ENCODE measurements at places on chromosomes 6 and 20.

DNA sequence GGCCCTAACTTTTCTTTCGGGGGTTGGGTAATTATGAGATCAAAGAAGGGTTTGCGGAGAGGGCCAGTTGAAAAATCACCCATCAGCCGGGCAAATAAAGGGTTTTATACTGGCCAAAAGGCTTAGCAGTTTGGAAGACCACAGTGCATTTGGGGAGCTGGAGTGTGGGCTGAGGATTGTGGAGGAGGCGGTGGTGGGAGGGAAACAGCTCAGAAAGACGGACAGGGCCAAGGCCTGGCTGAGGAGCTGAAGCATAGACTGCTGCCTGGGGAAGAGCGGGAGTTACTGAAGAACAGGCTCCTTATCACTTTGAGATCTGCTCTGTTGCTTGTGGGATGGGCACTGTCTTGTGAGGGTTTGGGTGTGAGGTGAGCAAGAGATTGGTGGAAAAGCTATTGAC is 144.2 kb downstream of the CARMIL1 start:
- DNase-seq = no peak

- DNase-seq = no peak
Measured at GRCh38 chr6:72522735-72523141, 99.1 kb upstream of the KCNQ5 start.

GRCh38 chr6:86686496-86686895 is 250.8 kb upstream of the HTR1E start:
- no peak for DNase-seq

DNA sequence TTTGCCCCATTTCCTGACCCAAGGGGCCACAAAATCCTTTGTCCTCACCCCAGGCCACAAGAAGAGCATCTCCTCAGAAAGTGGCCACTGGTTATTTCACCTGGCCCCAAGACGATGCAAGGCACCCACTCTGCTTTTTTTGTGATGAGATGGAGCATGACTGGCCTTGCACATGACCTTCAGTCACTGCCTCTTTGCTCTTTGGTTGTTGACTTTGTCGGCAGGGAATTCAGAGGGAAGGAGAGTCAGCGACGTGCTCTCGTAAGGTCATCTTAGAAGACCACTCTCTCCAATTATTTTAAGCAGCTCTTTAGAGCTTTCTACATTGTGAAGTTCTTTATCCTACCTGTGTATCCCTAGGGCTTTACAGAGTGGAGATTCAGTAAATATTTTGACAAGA is 306.7 kb downstream of the PLCB1 start:
- no peak for DNase-seq

DNA sequence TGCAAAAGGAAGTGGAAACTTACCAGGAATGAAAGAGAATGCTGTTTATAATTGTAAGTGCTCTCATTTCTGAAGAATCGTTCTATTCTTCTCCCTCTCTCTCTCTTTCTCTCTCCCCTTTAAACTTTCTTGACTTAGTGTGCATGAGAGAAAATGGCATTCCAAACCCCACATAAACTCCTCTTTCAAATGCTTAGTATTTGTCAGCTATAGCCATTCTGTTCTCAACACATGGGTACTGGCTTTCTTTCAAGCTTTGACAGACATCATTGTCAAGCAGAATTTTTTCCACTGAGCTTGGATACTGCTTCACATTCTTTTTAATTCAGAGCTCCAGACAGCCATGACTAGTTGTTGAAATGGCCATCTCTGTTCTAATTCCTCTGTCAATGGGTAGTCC is 51.1 kb upstream of the PREP start:
- no peak for DNase-seq

DNA sequence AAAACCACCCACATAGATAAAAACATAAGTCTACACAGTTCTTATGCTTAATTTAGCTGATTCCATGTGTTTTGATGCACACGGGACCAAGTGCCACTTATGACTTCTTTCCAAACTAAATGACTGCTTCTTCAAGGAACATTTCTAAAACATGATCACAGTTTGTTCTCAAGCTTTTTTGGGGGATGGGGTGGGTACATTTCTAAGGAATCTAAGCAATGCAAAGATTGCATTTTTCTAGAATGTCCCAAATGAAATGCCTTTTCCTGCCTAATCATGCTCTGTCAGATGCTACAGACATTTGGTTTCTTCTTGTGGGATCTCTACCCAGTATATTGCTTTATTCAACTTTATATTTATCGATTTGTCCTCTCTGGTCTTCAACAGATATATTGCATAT is 496.8 kb upstream of the JAG1 start:
- no peak for DNase-seq

GRCh38 chr6:73879501-73880293 is 183.7 kb downstream of the CD109 start:
- DNase-seq = no peak

- DNase-seq = no peak
Measured at GRCh38 chr20:39311851-39312506, 349.8 kb downstream of the DHX35 start.

GRCh38 chr20:59782986-59783640 is 150.3 kb downstream of the SYCP2 start:
- DNase-seq = peak; percentile 29

DNA sequence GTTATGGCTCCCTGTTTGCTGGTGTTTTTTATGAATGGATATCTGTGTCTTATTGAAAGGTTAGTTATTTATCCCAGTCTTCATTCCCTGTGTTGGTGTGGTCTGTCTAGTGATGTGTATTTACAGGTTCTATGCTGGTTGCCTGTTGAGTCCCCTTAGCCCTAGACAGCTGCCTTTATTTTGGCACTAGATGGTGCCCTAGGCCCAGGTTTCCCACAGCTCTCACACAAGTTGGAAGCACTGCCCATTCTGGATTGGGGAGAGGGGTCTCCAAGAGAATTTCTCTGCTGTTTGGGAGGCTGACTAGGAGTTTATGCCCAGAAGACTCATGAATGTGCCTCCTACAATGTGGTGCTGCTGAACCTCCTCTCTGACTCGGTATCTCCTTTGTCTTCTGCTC is 12.4 kb downstream of the GRM1 start:
- no peak for DNase-seq

- no peak for DNase-seq
Measured at GRCh38 chr6:32876603-32877002, 22.6 kb downstream of the PSMB9 start.

- no peak for DNase-seq
Measured at GRCh38 chr20:9600562-9600961, 86.2 kb downstream of the LAMP5 start.

DNA sequence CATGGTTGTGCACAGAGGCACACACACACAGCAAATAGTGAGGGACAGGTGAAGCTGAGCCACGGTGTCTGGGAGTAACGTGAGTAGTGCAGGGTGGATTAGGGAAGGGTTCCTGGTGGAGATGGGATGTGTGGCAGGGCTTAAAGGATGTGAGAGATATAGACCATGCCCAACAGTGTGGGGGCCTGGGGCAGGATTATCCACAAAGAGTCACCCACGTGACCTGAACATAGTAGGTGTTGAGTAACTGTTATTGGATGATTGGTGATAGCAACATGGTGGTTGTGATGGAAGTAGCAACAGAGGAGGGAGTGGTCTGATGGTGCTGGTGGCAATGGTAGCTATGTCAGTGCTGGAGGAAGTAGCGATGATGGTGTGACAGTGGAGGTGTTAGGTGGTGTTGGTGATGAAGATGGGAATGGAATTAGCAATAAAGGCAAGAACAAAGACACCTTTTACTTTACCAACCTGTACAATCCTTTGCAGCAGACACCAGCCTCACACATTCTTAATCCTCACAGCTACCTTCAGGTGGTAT is 135.1 kb downstream of the MRPL14 start:
- no peak for DNase-seq

DNA sequence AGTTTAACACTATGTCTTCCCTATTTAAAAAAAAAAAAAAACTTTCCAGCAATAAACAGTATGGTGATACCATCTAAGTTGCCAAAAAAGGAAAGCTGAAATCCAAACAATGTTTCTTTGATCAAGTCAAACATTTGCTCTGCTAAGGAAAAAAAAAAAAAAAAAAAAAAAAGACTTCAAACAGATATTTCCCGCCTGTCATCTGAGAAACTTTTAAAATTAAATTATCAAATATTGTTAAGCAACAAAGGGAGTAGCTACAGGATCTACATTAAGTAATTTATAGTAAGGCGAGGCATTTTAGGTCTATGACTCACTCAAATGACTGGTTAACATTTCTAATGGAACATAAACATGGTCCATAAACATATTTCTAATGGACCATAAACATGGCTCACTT is 121.2 kb downstream of the DST start:
- no peak for DNase-seq

DNA sequence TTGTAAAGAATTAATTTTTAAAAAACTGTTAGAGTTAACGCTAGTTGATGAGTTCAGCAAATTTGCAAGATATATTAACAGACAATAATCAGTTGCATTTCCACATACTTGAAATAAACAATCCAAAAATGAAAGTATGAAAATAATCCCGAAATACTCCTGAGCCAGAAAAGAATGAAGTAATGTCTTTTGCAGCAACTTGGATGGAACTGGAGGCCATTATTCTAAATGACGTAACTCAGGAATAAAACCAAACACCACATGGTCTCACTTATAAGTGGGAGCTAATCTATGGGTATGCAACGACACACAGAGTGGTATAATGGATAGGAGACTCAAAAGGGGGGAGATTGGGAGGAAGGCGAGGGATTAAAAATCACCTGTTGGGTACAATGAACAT is 872.9 kb upstream of the GJE1 start:
- no peak for DNase-seq

GRCh38 chr6:82704045-82704444 is 340.4 kb downstream of the TPBG start:
- no peak for DNase-seq

DNA sequence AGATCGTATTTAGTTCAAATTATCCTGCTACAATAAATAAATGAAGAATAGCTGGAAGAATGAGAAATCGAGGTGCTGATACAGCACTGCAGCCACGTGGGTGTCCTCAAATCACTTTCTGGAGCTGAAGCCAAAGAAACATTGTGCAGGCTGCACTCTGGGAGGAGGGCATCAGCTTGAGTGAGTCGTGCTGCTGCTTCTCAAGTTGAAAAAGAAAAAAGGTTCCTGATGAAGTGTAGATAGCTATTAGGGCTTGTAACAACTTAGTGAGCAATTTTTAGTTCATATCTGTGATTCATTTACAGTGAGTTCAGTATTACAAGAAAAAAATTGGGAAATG is 40.5 kb downstream of the DSE start:
- no peak for DNase-seq

DNA sequence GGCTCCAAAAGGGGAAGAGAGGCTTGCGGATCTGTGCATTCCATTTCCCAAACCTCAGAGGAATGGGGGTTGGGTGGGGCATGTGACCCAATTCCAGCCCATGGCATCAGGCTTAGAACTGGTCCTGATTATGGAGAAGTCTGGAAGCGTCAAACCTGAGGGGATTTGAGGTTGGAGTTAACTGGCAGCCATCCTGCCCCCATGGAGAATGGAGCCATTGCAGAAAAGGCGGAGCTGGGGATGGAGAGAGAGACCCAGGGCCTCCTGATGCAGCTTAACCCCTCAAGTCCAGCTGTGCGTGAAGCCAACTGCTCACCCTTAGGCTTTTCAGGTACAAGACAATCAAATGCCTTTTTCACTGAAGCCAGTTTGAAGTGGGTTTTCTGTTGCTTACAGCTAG is 9.9 kb upstream of the SDCBP2 start:
- DNase-seq = no peak

DNA sequence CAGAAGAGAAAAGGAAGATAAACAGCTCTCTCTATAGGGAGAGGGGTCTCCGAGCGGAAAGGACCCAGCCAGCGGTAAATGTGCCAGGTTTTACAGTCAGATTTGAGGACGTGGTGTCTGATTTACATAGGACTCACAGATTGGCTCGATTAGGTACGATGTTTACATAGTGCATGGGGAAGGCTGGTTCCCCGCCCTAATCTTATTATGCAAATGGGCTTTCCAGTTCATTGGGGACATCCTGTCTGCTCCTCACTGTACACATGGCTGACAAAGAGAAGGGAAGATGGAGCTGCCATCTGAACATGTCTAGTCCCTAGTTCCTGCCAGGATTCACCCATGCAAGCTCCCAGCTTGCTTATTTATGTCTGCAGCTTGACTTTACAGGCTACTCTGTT is 119.9 kb downstream of the RNF144B start:
- no peak for DNase-seq

GRCh38 chr6:16122197-16122596 is 6.7 kb upstream of the MYLIP start:
- DNase-seq = no peak

- no peak for DNase-seq
Measured at GRCh38 chr6:25927178-25927577, 3.3 kb downstream of the SLC17A2 start.

GRCh38 chr20:55456316-55456940 is 548.9 kb downstream of the CBLN4 start:
- no peak for DNase-seq

DNA sequence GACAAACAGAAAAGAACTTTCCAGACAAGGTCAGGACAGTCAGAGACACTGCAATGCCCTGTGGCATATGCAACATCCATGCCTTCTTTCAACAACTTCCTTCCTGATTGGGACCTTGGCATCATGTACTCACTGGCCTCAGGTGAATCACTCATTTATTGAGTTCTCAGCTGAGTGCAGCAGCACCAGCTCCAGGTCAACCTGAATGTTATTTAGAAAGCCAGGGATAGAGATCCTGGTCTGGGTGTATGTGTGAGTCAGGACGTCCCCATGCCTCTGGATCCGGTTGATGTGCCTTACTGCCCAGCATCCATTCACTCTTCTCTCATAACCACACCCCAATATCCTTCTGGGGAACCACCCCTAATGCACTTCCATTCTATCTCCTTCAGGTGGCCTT is 54.4 kb downstream of the SNRNP48 start:
- DNase-seq = no peak

DNA sequence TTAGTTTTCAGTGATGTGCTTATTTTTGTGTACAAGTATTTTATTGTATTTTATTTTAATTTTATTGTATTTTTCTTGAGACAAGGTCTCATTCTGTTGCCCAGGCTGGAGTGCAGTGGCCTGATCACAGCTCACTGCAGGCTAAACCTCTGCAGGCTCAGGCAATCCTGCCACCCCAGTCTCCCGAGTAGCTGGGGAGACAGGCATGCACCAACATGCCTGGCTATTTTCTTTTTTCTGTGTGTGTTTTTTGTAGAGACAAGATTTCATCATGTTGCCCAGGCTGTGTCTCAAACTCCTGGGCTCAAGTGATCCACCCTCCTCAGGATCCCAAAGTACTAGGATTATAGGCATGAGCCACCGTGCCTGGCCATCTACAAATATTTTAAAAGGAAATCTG is 146.3 kb downstream of the MANEA start:
- no peak for DNase-seq

GRCh38 chr6:28655164-28655563 is 129.5 kb downstream of the GPX5 start:
- no peak for DNase-seq

GRCh38 chr6:2081155-2082138 is 164.0 kb downstream of the GMDS start:
- DNase-seq = no peak

GRCh38 chr6:91633374-91634111 is 1046.7 kb upstream of the MAP3K7 start:
- no peak for DNase-seq
